Neural crest cell (in vitro differentiated cells): ENCODE measurements at places on chromosomes 16 and 17.

DNA sequence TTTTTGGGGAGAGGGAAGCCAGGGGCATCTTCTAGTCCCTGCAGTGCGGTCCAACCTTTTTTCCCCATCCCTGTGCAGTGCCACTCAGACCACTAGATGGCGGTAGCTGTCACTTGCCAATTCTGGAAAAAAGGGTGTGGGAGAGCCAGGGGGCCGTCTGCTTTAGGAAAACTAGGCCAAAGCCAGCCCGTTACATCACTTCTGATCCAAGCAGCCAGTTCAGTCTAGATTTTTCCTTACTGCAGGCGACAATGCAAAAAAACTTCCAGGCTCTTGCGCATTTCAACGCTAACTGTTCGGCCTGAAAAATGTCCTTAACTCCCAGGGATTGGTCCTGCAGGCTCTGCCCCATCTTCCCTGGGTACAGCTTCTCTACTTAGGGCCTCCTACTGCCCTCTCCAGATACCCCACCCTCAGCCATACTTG is 69.2 kb upstream of the CES5A start:
- peak; percentile 81 for DNase-seq

DNA sequence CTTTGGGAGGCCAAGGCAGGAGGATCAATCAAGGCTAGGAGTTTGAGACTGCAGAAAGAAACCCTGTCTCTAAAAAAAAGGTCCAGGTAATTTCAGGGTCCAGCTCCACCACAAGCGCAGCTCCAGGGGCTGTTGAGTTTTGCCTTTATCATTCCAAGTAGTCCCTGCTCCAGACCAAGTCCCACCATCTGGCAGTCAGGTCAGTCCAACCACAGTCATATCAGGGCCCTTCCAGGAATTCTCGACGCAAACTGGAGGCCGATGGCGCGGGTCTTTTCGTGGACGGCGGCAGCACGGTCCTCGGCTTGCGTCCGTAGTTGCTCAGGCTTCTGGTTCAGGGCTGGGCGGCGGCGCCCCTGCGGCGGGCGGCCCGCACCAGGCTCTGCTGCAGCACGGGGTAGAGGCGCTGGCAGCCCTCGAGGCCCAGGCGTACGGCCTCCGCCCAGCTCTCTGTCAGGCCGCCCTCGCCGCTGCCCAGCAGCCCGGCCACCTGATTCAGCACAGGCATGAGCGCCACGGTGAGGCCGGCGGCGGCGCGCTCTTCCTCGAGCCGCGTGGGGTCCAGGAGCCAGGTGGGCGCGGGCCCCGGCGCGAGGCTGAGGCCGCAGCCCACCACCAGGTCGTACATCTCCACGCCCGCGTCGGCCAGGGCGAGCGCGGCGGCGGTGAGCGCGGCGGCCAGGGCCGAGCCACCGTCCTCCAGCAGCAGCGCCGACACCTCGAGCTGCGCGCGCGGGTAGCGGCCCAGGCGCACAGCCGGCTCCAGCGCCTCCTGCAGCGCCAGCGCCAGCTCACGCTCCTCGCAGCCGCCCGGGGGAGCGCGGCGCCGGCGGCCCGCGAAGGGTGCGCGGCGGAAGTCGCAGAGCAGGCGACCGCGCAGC is 752 bp downstream of the EXOSC6 start:
- DNase-seq, result peak; percentile 25

DNA sequence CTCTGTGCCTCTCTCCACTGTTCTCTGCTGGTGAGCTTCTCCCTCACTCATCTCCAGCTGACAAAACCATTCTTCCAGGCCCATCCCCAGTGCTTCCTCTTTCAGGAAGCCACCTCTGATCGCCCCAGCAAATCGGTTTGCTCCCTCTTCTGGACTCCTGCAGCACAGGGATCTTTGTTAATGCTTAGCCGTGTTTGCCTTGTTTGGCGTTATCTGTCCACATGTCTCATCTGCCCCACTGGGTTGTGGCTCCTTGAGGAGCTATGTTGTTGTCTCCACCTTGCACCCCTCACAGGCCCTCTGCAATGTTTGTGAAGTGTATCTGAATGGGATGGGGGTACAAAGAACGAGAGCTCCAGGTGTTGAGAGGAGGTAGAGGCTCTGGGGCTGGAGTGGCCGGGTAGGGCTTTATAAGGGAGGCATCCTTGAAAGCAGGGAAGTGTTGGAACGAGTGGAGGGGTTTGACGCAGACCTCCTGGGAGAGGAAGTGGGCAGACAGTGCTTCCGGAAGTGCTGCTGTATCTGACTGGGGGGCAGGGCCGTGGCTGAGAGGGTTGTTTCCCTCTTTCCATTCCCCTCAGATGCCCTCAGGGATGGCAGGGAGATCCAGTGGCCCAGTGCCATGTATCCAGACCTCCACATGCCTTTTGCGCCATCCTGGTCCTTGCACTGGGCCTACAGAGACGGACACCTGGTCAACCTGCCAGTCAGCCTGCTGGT is 27.8 kb downstream of the CASKIN2 start:
- no peak for DNase-seq

GRCh38 chr17:69062860-69063581 is 2.3 kb upstream of the ABCA9 start:
- DNase-seq, result no peak

DNA sequence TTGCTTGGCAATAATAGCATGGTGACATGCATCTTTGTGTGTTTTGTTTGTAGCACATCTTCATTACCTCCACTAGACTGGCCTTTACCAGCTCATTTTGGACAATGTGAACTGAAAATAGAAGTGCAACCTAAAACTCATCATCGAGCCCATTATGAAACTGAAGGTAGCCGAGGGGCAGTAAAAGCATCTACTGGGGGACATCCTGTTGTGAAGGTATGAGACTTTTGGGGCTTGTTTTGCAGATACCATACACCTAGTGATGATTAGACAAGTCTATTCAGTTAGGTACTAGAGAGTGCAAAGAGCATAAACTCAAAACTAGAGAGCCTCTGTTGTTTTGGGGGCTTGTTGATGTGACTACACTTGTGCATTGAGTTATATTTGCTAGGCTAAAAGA is 41.2 kb downstream of the NFATC3 start:
- no peak for DNase-seq

DNA sequence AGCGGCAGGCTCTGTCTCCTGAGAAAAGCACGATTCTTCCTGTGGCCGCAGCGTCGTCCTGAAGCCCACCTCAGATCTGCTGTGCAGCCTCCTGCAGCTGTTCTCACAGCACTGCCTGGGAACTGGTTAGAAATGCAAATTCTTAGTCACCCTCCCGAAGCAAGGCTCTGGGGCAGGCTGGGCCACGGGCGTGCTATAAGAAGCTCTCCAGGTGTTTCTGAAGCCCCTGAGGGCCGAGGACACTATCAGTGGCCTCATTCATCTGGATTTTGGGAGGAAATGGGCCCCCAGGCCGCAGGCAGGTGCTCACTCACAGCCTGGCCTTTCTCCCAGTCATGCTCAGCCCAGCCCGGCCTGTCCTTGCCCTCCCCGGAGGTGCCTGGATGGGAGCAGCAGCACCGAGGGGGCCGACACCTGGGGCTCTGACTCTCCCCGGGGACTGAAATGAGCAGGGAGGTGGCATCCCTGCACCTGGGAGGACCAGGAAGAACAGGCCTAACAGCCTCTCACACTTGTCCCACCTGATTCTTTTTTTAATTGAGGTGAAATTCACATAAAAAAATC is 10.4 kb upstream of the NLRC3 start:
- DNase-seq, result no peak

DNA sequence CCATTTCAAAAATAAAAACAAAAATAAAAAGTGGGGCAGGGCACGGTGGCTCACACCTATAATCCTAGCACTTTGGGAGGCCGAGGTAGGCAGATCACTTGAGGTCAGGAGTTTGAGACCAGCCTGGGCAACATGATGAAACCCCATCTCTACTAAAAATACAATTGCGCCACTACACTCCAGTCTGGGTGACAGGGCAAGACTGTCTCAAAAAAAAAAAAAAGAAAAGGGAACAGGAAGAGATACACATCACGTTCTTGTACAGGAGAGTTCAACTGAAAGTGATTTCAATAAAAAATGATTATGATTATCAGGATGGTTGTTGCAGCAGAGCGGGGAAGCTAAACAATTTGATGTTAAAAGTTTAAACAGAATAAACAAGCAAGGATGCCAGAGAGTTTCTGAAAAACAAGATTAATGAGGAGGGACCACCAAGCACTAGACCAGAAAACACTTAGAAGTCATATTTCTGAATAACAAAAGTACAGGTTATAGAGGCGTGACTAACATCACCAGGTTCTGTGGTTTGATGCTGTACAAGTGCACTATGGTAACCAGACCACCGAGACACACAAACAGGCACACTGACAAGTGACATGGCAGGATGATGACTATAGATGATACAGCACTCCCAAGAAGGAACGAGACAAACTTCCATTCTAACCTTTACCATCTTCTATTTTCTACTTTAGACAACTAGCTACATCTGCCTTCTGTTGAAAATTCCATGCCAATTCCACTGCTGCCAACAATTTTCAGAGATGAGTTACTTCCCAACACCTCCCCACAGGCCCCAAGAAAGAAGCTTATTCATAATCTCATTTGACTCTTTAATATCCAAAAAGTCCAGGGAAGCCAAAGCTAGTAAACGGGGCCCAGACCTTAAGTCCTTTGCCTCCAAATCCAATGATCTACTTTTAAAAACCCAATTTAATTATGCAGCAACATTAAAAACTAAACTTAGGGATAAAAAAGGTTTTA is 11.8 kb downstream of the DNAJA2 start:
- DNase-seq, result no peak

- DNase-seq, result peak; percentile 47
These were observed 34.8 kb downstream of the TIMM22 start for GRCh38 chr17:1031711-1032110.
